Esophagus muscularis mucosa (tissue), 4 donors: ENCODE measurements at places on chromosomes 3 and 15.

DNA sequence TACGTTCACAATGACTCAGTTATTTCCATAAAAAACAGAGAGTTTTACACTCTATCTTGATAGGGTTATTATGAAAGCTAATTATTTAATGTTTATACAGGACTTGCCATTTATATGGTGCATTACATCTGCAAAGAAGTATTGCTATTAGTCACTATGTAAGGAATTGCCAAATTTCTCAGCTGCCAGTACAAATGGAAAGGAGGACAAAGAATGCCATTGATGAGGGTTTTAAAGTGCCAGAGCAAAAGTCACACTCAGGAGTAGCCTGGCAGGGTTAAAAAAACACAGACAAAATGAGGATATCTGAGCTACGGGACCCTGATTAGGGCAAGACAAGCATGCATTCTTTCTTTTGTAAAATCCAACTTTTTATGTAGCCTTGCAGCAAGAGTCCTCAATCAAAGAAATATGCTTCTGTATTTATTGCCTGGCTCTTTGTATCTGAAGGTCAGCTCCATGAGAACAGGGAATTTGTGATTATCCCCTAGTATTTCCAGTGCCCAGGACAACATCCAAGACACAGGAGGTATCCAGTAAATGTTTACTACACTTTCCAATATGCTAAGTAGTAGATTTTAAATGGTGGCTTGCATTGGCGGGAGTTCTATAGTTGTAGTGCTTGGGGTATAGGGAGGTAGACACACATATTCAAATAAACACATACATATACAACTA, 1013.6 kb downstream of the ROBO1 start:
- no peak for DNase-seq
- no peak overlapping the region for H3K27ac ChIP-seq
- H3K4me1 ChIP-seq, result no peaks in the 10 kb centered on the region
- no peak overlapping the region for H3K4me3 ChIP-seq
- H3K36me3 ChIP-seq, result no peaks in the 10 kb centered on the region
- no peaks in the 10 kb centered on the region for H3K27me3 ChIP-seq

GRCh38 chr3:13525827-13526625, 22.9 kb upstream of the FBLN2 start:
- H3K27me3 ChIP-seq, result no peaks in the 10 kb centered on the region
- H3K4me3 ChIP-seq, result no peak overlapping the region
- H3K36me3 ChIP-seq, result no peaks in the 10 kb centered on the region
- H3K4me1 ChIP-seq, result peaks cover 11% of the 10 kb centered on the region
- H3K27ac ChIP-seq, result peak overlapping the region; percentile 47
- no peak for DNase-seq

DNA sequence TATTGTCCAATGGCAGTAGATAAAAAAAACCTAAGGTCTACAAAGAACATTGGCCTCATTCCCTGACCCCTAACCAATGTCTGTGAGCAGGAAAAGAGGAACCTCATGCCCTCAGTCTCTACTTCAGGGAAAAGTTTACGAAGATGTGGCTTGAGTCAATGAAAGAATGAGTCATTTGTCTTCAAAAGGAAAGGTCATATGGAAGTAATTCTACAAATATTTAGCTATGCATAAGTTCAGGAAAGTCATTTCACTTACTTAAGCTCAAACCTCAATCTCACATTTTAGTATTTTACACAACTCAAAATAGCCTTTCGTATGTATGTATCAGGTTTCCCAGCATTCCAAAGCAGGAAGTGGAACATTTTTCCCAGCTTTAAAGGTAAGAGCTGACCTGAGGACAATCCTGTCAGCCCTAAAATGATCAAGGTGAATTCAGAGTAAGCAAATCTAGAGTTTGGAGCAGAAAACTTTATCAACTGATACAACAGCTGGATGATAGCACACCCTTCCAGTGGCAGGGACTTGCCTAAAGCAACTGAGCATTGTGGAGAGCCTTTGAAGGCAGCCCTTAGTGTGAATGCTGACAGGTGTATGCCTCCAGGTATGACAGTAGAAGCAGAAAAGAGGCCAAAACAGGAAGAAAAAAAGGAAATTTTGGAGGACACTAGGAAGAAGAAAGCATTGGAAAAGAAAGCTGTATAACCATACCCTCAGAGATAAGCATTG, 53.9 kb upstream of the ACKR4 start:
- H3K27me3 ChIP-seq, result no peaks in the 10 kb centered on the region

GRCh38 chr3:3280396-3280795, 100.9 kb upstream of the CRBN start:
- no peaks in the 10 kb centered on the region for H3K36me3 ChIP-seq
- no peak for DNase-seq
- H3K4me3 ChIP-seq, result no peak overlapping the region
- H3K4me1 ChIP-seq, result no peaks in the 10 kb centered on the region
- no peak overlapping the region for H3K27ac ChIP-seq

GRCh38 chr3:46711760-46712159, 5.9 kb downstream of the PRSS50 start:
- H3K36me3 ChIP-seq, result no peaks in the 10 kb centered on the region
- no peaks in the 10 kb centered on the region for H3K4me1 ChIP-seq
- DNase-seq, result no peak

DNA sequence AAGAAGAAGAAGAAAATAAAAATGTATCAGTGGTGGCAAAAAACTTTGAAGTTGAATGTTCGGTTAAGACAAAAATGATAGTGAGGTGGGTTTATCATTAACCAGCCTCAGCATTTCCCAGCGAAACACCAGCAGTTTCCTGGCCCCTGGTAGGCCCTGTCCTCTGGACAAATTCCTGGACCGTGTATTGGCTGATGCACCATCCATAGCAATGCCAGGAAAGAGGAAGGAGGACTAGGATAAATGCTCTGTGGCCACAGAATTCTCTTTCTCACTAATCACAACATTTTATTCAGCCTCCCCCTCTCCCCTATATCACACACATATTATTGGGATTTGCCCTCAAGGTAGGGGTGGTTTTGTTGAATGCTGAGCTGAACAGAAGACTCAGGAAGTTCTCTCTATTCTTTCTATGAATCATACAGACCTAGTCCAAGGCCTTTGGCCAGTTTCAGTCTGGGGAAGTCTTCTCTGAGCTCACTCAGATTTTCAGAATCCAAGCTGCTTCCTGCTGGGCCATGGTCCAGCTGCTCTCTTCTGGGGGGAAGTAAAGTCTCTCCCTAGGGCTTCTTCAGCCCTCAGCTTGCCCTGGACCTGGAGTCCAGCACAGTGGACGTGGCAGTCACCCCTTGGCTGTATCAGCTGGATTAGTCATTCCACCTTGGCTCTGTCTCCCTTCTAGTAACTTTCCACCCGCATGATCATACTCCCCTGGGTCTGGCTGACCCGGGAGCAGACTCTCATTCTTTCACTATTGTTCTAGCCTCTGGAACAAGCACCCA, 27.6 kb downstream of the SLC28A1 start:
- peak; percentile 95 for DNase-seq
- no peaks in the 10 kb centered on the region for H3K36me3 ChIP-seq
- H3K4me3 ChIP-seq, result no peak overlapping the region
- H3K4me1 ChIP-seq, result peaks cover 55% of the 10 kb centered on the region
- H3K27me3 ChIP-seq, result no peaks in the 10 kb centered on the region

GRCh38 chr3:74537164-74537563, 77.3 kb downstream of the CNTN3 start:
- H3K27ac ChIP-seq, result no peak overlapping the region
- H3K27me3 ChIP-seq, result no peaks in the 10 kb centered on the region
- no peaks in the 10 kb centered on the region for H3K36me3 ChIP-seq
- no peak overlapping the region for H3K4me3 ChIP-seq

- no peak overlapping the region for H3K4me3 ChIP-seq
- H3K27me3 ChIP-seq, result no peaks in the 10 kb centered on the region
- no peak for DNase-seq
- H3K36me3 ChIP-seq, result no peaks in the 10 kb centered on the region
Measured at GRCh38 chr3:152558386-152558785, 276.5 kb upstream of the P2RY1 start.

GRCh38 chr3:129398803-129399144, 29.7 kb downstream of the EFCAB12 start:
- no peaks in the 10 kb centered on the region for H3K27me3 ChIP-seq
- DNase-seq, result no peak
- H3K27ac ChIP-seq, result peak overlapping the region; percentile 90

DNA sequence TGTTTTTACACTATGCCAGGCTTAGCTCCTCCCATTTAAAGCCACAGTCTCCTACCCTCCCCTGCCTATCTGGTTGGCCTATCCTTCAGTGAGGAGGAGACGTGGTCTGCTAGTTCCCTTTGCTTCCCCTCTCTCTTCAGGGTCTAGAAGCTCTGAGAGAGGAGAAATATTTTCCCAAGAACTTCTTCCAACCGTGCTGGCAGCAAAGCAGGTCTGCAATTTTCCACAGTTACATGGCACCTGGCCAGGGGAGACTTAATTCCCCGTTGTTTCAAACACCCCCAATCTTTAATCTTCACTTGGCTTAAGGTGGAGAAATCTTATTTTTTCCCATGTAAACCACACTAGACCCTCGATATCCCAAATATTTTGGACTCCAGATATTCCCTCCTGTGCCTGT, 149.5 kb upstream of the MCTP2 start:
- no peak overlapping the region for H3K27ac ChIP-seq
- no peaks in the 10 kb centered on the region for H3K27me3 ChIP-seq
- DNase-seq, result peak; percentile 75
